ENCODE measurements at places on chromosomes 6 and 20.

DNA sequence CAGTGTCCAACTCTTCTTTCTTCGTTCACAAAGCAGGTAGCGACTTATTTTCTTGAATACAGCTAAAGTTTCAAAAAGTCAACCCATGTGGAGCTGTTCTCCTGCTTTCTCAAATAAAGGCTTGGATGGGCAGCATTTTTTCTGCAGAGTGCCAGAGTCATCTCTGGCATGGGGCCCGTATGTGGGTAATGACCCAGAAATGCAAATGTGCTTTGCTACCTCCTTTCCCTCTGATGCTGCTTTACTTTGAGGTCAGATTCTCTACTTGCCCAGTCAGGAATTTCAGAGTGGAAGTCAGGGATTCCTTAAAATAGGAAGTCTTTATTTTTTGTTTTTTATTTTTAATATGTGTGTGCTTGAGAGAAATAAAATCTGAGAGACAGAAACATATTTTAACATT is 4.9 kb downstream of the NKAIN2 start:
- peak; percentile 65 for DNase-seq

DNA sequence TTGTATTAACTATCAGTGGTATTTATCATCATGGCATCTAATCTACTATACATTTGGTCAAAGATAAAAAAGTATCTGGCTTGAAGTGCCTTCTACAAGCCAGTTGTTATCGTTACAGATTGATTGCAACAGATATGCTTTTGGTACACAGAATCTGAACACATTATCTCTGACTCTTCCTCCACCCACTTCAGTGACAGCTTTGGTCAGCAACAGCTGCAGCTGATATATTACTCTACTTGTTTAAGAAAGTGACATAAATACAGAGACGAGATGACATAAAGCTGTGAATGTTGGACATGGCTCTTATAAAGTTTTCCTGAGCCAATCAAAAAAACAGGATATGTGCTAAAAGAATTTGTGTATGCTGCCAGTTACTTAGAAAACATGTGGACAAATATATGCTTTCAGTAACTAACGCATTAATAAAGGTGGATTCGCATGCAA is 77.6 kb downstream of the HIVEP2 start:
- DNase-seq: no peak

DNA sequence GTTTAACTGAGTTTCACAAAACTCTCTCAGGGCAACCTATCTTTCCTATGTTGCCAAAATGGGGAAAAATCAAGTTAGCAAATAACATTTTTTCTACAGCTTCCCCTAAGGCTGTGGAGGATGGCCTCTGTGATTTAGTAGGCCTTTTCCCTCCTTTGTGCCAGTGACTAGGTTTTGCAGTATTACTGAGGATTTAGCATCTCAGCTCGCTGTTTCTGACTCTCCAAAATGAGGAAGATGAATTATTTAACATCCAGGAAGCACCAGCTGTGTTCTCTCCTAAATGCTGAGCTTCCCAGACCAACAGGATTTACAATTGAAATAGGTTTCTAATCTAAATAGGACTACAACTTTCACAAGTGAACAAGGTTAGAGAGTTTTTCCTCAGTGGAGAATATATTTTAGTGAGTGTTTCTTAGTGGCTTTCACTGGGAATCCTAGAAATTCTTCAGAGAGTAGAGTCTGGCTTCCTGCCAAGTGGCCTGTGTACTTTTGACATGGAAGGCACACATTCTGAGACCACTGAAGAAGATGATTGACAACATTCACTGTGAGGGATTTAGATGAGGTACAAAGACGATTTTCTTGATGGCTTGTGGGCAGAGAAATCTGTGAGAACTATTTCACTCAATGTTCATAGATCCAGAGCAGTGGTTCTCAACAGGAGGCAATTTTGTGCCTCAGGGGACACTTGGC is 62.4 kb downstream of the PTCHD4 start:
- no peak for DNase-seq

GRCh38 chr20:61037498-61037897 is 214.6 kb upstream of the CDH4 start:
- DNase-seq: no peak

- no peak for DNase-seq
These were observed 1.5 kb downstream of the TNFRSF21 start for GRCh38 chr6:47308198-47308517.

- DNase-seq: no peak
These were observed 414.0 kb downstream of the GJA1 start for GRCh38 chr6:121849477-121849876.

- no peak for DNase-seq
These were observed 200.9 kb upstream of the EYA4 start for GRCh38 chr6:133040094-133040802.

GRCh38 chr6:119308048-119308570 is 41.5 kb downstream of the MAN1A1 start:
- DNase-seq: no peak

- DNase-seq: no peak
These were observed 73.2 kb downstream of the LY86 start for GRCh38 chr6:6661684-6662083.

- no peak for DNase-seq
These were observed 113.6 kb upstream of the ID4 start for GRCh38 chr6:19723545-19723944.

DNA sequence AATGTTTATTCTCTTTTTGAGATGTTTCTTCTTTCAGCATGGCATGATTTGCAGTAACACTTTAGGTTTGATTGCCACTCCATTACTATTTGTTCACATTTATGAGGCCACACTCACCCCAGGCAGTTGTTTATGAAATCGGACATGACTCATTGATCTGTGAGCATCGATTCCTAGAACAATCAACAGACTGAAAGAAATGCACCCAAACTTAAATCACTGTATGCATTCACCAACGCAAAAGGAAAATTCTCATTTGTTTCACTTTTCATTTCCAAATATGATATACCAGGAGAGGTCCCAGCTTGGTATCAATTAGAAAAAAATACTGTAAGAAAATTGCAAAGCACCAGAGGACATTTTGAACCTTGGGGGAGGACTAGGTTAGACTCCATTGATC is 5.4 kb upstream of the GJA10 start:
- DNase-seq: no peak

GRCh38 chr20:56860413-56860812 is 231.3 kb downstream of the TFAP2C start:
- no peak for DNase-seq

DNA sequence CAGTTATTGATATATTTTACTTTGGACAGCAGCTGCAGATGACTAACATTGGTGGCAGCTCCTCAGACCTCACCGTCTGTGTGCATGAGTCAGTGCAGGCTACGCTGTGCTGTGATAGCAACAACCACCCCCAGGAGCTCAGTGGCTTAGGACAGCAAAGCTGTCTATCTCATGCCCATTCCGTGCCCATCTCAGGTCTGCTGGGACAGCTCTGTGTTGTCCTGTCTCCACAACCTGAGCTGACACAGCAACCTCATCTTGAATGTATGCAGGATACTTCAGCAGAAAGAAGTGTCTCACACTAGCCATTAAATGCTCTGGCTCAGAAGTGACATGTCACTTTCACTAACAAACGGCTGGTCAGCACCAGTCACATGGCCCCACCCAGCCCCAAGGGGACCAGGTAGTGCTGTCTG is 47.7 kb downstream of the BANF2 start:
- DNase-seq: no peak

- DNase-seq: peak; percentile 56
These were observed 146.2 kb downstream of the COL21A1 start for GRCh38 chr6:56101141-56101553.

GRCh38 chr6:113971741-113972140 is 793 bp upstream of the HDAC2 start:
- DNase-seq: no peak

DNA sequence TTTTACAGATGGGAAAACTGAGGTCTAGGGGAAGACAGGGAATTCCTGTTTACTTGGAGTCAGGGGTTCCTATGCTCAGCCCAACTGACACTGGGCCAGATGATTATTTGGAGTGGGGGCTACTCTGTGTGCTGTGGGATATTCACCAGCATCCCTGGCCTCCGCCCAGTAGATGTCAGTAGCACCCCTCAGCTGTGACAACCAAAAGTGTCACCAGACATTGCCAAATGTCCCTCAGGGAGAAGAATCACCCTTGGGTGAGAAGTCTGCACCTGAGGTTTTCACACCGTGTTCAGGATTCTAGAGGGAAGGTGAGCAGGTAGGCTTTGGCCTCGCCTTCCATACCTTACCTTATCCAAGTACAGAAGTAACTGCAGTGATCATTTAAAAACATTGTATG is 27.6 kb downstream of the CDH26 start:
- DNase-seq: no peak

- no peak for DNase-seq
These were observed 523.6 kb upstream of the RNF217 start for GRCh38 chr6:124438546-124439065.

GRCh38 chr6:111030008-111031007 is 48.5 kb downstream of the RPF2 start:
- no peak for DNase-seq

- DNase-seq: no peak
These were observed 1.4 kb upstream of the BANF2 start for GRCh38 chr20:17698384-17698783.

DNA sequence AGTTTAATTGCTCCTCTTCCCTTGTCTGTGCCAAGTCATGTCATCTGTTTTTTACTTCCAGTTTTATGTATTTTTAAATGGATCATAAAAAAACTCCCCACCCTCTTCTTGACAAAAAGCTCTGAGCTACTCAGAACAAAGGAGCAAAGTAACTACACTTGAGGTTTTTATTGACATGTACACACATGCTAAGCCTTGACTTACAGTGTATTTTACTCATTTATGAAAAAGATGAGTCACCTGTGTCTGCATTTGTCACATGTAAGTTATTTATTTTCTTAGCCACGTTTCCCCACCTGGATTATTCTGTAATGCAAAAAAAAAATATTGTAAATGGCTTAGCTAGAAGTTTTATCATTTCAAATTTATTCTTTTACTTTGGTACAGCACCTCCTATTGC is 628.8 kb upstream of the SLC35B3 start:
- DNase-seq: peak; percentile 19

All from DMS79 (cell line).